Endodermal cell (in vitro differentiated cells): ENCODE measurements at places on chromosomes 2 and 18. TPM values are rescaled to one million over a fixed set of nuclear protein-coding genes. Genes with fewer than 3 reads are reported as not detected.

DSG2 gene
- total RNA-seq, result 112 to 127 TPM (median 119 TPM) in 3 replicates

GAREM1 gene
- 6.3 to 9.4 TPM (median 9.0 TPM) in 3 replicates for total RNA-seq

TTC32 gene
- total RNA-seq, result 9.6 to 13.0 TPM (median 10.0 TPM) in 3 replicates

ZBTB7C gene
- 0.21 to 0.55 TPM (median 0.31 TPM) in 3 replicates for total RNA-seq

CYP27C1 gene
- total RNA-seq, result 3.6 and 4.4 TPM in 2 replicates

ALPG gene
- not detected in 3 replicates for total RNA-seq

RAPGEF4 gene
- total RNA-seq, result 0.77 to 2.3 TPM (median 1.4 TPM) in 3 replicates

ELOA2 gene
- not detected in 3 replicates for total RNA-seq

GAL3ST2 gene
- 0.38 and 0.57 TPM in 2 replicates for total RNA-seq

CD302 gene
- total RNA-seq, result 1.9 TPM in 2 replicates

IL1R2 gene
- total RNA-seq, result not detected in 2 replicates

MC4R gene
- not detected in 2 replicates for total RNA-seq

SLC38A11 gene
- total RNA-seq, result 0.50 TPM in 1 of 3 replicates, not detected in the others

MYOM1 gene
- total RNA-seq, result 0.49 to 0.92 TPM (median 0.88 TPM) in 3 replicates

LRP1B gene
- 0.43 and 0.79 TPM in 2 replicates for total RNA-seq

KCNE4 gene
- 0.22 TPM in 1 of 2 replicates, not detected in the other for total RNA-seq

CD28 gene
- total RNA-seq, result not detected in 2 replicates

RPRM gene
- total RNA-seq, result 32.6 and 34.7 TPM in 2 replicates

RBM44 gene
- 0.42 to 1.3 TPM (median 1.2 TPM) in 3 replicates for total RNA-seq

ZNF521 gene
- 23.6 and 26.9 TPM in 2 replicates for total RNA-seq

SLC9A2 gene
- total RNA-seq, result 0.14 TPM in 1 of 2 replicates, not detected in the other

LONRF2 gene
- total RNA-seq, result 0.23 to 0.84 TPM (median 0.71 TPM) in 3 replicates

EML6 gene
- 1.4 and 1.7 TPM in 2 replicates for total RNA-seq

LHCGR gene
- not detected in 2 replicates for total RNA-seq

ALK gene
- 0.13 to 0.36 TPM (median 0.35 TPM) in 3 replicates for total RNA-seq

OTX1 gene
- 14.8 to 20.6 TPM (median 19.0 TPM) in 3 replicates for total RNA-seq

HNRNPLL gene
- total RNA-seq, result 68.8 and 74.1 TPM in 2 replicates

MLPH gene
- 1.0 to 2.0 TPM (median 1.0 TPM) in 3 replicates for total RNA-seq

CNPPD1 gene
- total RNA-seq, result 27.7 to 42.8 TPM (median 32.3 TPM) in 3 replicates

SLC9A4 gene
- total RNA-seq, result 0.05 and 0.07 TPM in 2 replicates

ECEL1 gene
- total RNA-seq, result 3.9 and 4.6 TPM in 2 replicates

TCF4 gene
- total RNA-seq, result 55.9 and 58.5 TPM in 2 replicates

EFR3B gene
- 8.0 and 11.0 TPM in 2 replicates for total RNA-seq
